ENCODE measurements at places on chromosomes 6 and 20.

DNA sequence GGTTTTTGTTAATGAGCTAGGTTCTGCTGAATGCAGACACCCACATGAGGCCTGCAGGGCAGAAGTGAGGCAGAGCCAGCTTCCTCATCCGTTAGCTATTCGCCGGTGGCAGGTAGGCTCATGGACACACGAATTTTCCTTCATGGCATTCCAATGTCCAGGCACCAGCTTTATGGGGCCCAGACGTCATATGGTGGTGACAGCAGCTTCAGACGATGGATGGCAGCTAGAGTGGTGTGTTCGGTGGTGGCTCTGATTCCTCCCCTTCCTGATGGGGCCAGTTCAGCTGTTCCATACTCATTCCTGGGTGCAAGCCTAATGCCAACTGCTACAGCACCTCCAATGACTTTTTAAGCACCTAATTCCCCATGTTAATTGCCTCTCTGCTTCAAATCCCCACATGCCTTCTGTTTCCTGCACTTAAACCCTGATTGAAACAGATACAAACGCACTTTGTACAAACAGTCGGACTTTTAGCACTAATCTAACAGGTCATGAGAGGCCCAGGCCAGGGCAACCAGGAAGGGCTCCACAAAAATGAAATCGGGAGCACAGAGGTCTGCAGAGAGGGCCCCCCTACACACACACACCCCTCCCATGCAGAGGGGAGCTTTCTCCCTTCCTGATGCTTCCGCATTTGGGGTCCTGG lies 35.7 kb upstream of the MLN start:
- no peak for DNase-seq

DNA sequence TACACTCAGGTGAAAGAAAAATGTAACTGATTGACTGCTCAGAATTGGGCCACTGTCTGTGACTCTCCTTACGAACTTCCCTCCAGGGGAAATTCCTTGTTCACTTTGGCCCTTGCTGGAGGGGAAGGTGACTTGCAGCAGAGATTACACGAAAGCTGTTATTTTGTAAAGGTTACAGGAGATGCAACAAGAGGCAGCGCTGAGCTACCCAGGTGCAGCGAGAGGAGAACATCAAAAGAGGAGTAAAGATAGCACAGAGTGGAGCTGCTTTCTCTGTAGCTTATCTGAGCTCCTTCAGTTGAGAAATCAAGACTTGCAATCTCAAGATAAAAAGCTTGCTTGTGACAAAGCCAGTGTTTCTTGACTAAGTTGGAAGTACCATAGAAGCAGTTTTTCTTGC lies 144.6 kb downstream of the ARHGAP18 start:
- DNase-seq: no peak

GRCh38 chr20:1616858-1617434 lies 2.9 kb downstream of the SIRPB1 start:
- no peak for DNase-seq

GRCh38 chr6:149211046-149211571 lies 106.4 kb upstream of the TAB2 start:
- DNase-seq: no peak

- DNase-seq: no peak
Measured at GRCh38 chr6:33912195-33912594, 108.4 kb upstream of the MLN start.

DNA sequence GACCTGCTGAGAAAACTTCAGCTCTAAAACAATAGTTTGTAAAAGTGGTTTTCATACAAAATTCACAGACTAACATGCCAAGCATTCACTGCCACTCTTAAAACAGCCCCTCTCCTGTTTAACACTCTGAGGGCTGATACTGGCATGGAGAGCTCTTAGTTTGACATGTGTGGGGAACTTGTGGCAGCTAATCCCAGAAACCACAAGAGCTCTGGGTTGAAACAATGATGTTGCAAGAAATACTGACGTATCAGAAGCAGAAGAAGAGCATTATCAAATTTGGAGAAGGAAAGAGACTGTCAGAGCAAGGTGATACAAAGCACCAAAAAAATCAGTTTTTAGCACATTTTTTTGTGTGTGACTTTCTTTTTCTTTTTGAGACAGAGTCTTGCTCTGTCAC lies 5.1 kb downstream of the BEND3 start:
- no peak for DNase-seq

- peak; percentile 62 for DNase-seq
Measured at GRCh38 chr6:27078734-27079357, 168.7 kb upstream of the PRSS16 start.

DNA sequence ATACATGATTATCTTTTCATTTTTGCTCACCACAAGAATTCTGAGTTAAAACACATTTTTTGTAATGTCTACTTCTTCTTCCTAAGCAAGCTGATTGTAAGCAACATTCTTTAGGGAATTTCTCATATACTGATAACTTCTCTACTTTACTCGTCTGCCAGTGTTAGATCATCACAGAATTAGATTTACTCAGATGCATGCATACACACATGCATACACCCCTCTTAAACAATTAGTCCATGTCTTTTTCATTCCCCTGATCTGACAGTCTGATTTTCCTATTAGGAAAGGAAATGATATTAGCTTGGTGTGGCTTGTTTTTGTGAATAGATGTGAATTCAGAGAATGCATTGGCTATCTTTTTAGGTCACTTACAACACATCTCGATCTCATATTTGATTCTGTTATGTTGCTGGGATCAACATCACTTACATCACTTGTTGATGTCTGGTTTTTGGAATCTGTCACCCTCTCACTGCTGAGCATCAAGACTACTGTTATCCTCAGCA lies 91.4 kb downstream of the FIG4 start:
- no peak for DNase-seq

GRCh38 chr6:69933239-69933638 lies 66.9 kb downstream of the COL19A1 start:
- no peak for DNase-seq

- DNase-seq: no peak
Measured at GRCh38 chr20:17437251-17437650, 93.9 kb downstream of the BFSP1 start.
